Lung (tissue), 17 donors: ENCODE measurements at places on chromosomes 7 and 10. TPM values are rescaled to one million over a fixed set of nuclear protein-coding genes. Genes with fewer than 3 reads are reported as not detected.

DNA sequence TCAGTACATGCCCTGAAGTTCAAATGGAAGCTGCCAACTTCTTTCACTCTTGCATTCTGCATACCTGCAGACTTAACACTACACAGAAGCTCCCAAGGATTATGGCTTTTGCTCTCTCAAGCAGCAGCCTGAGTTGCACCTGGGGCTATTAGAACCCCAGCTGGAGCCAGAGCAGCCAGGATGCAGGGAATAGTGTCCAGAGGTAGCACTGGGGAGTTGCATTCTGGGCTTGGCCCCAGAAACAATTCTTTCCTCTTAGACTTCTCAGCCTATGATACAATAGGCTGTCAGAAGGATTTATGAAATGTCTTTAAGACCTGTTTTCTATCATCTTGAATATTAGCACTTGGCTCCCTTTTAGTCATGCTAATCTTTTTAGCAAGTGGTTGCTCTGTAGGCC is 886.7 kb upstream of the GHITM start:
- DNase-seq: no peak

DNA sequence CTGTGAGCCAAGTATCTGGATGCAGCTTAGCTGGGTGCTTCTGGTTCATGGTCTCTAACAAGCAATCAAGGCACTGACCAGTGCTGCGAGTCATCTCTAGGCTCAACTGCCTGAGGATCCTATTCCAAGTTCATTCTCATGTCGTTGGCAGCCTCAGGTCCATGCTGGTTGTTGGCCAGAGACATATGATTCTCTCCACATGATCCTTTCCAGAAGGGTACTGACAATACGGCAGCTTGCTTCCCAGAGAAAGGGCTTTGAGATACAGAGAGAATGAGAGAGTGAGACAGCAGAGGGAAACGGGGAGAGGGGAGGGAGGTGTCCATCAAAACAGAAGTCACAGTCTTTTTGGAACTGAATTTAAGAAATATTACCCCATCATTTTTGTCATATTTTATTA is 405.6 kb downstream of the XPNPEP1 start:
- no peak for DNase-seq

Gene CTAGE8
- not detected for polyA plus RNA-seq

DNA sequence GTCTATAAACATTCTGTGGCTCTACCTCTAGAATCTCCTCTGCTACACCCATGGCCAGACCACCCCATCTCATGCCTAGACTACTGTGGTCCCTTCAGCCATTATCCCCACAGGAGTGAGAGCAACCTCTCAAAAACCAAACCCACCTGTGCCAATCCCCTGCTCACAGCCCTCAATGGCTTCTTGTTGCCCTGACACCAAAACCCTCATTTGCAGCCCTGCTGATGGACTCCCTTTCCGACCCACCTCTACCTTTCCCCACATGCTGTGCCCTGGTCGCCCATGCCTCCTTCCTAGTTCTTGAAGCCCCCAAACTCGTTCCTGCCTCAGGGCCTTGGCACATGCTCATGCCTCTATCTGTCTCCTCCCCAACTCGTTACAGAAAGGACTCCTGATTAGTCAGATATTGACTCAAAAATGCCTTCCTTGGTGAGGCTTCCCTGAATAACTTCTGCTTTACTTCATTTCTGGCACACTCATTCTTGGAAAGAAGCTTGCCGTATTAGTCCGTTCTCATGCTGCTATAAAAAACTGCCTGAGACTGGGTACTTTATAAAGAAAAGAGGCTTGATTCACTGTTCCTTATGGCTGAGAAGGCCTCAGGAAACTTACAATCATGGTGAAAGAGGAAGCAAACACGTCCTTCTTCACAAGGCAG is 104.2 kb downstream of the TEX36 start:
- DNase-seq: no peak

GRCh38 chr10:79023240-79024162 is 45.3 kb upstream of the ZMIZ1 start:
- peak; percentile 36 for DNase-seq
